Gastroesophageal sphincter (tissue), 4 donors: ENCODE measurements at places on chromosomes 7 and 10. TPM values are rescaled to one million over a fixed set of nuclear protein-coding genes. Genes with fewer than 3 reads are reported as not detected.

The ADK gene
- 15.3 TPM for total RNA-seq

The NKX2-3 gene
- not detected for total RNA-seq

- ATAC-seq, result no peak
Observed at GRCh38 chr10:120385992-120386391, 71.0 kb upstream of the PLPP4 start.

GRCh38 chr7:50684011-50684712, 98.5 kb downstream of the GRB10 start:
- no peak for ATAC-seq

GRCh38 chr7:16130111-16131110, 290.9 kb downstream of the CRPPA start:
- no peak for ATAC-seq

DNA sequence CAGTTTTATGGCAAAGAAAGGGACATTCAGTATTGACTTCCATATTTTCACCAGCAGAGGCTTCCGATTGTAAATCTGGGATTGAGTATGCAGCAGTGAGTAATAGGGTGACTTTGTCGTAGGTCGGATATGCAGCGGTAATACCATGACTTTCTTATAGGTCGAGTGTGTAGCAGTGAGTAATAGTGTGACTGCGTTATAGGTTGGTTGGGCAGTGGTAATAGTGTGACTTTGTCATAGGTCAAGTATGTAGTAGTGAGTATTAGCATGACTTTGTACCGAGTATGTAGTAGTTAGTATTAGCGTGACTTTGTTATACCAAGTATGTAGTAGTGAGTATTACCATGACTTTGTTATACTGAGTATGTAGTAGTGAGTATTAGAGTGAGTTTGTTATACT, 268.2 kb upstream of the ADARB2 start:
- no peak for ATAC-seq

DNA sequence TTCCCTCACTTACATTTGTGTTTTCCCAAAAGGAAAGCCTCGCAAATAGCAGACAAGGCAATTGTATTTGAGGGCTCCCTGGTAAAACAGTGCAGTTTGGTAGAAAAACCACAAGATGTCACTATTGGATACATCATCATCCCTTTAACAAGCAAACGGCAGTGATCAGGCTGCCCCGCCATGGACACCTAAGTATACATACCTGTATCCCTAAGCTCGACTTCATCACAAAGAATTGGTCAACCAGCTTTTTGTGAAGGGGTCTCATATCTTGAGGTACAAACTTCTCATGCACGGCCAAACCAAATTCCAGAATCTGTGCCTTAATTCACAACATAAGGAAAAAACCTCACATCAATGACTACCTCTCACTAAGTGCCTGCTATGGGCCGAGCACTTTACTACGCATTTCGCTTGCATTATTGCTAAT, 179.5 kb upstream of the IMMP2L start:
- peak; percentile 56 for ATAC-seq

DNA sequence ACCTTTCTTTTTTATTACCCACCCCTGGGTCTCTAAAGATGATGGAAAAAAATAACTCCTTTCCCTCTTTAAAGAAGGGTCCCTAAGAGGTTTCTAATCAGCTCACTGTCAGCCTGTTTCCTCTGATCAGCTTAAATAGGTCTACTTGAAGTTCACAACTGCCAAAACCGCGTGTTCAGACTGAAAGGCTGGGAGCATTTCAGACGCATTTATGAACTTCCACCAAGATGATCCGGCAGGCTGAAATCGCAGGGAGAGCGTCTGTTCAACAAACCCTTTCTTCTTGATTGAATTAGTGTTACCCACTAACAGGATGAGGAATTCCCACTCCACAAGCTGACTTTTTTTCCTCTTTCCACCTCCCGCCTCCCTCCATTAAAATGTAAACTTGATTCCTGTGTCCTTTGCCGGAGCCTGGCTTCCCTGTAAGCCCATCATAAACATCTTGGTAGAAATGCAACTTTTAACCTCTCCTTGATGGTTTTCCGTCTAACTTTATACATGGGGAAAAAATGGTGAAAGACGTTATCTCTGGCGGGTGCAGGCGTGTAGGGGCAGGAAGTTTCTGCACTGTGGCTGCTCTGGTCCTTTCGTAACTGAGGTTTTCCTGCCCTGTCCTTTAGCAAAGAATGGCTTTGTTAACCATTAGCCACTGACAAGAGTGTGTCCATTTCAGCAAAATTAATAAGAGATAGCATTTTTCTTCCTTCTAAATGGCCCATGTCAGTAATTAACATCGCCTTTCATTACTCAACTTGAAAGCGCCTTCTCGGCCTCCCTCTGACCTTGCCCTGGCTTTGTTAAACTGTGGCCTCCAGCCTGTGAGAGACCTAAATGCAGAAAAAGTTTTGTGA, 130.7 kb downstream of the BAMBI start:
- ATAC-seq, result peak; percentile 13

- no peak for ATAC-seq
Observed at GRCh38 chr10:91672021-91672608, 39.2 kb upstream of the PPP1R3C start.

GRCh38 chr7:83339907-83340306, 177.2 kb upstream of the PCLO start:
- ATAC-seq, result no peak

- no peak for ATAC-seq
Observed at GRCh38 chr10:103926722-103927319, 8.8 kb upstream of the STN1 start.
